ENCODE measurements at places on chromosomes 5 and 9.

DNA sequence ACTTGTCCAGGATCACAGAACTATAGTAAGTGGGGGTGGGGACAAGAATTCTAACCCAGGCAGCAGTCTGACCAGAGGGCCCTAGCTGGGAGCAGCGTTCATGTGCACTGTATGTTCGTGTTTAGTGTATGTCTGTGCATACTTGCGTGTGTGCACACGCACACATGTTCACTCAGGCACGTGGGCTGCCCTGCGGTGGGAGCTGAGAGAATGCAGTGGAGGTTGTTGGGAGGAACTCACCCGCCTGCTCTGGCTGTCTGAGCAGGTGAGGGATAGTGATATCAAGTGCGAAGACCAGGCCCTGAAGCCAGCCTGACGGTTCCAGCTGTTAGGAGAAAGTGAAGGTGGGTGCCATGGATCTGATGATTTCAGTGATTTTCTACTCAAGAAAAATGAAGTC lies 942 bp downstream of the DCANP1 start:
- DNase-seq: no peak

GRCh38 chr5:10653751-10654400 lies 90.0 kb downstream of the ANKRD33B start:
- DNase-seq: no peak

- no peak for DNase-seq
These were observed 220.5 kb downstream of the SLIT3 start for GRCh38 chr5:169080448-169080911.

GRCh38 chr5:15956622-15957021 lies 223.0 kb downstream of the MARCHF11 start:
- DNase-seq: no peak

- no peak for DNase-seq
These were observed 715.1 kb upstream of the ACO1 start for GRCh38 chr9:31669311-31669710.

GRCh38 chr9:125497906-125498305 lies 209.1 kb downstream of the MAPKAP1 start:
- no peak for DNase-seq

DNA sequence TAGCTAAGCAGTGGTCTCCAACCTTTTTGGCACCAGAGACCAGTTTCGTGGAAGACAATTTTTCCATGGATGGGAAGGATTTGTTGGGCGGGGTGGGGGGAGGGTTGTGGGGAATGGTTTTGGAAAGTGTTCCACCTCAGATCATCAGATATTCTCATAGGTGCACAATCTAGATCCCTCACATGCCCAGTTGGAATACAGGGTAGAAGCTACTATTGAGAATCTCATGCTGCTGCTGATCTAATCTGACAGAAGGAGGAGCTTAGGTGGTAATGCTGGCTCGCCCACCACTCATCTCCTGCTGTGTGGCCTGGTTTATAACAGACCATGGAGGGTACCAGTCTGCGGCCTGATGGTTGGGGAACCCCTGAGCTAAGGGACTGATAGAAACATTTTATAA lies 662.7 kb upstream of the RGMB start:
- DNase-seq: no peak

DNA sequence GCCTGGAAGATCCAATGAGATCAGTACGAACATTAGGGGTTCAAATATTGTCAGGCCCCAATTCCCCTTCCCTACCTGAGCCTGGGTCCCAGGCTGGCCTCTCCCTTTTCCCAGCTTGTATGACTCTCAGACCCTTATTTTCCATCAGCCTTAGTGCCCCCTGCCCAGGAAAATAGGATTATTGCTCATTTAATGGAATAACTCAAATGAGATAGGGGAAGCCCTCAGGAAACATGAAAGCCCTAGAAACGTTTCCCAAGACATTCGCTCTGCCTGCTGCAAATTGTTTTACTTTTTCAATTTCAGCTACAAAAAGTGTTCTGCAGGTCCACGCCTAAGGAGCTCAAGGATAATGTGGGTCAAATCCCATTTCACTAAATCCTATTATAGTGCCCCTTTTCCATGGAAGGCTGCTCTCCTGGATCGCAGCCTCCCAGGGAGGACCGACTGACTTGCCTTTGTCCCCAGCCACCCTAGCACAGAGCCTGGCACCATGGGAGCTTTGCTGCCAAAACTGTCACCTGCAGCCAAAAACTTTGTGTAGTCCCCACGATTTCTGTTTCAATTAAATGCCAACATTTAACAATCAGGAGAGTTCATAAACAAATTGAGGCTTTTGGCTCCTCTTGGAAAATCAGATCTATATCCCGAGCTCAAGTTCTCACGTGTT lies 46.9 kb downstream of the THOC3 start:
- no peak for DNase-seq

- DNase-seq: no peak
These were observed 21.2 kb downstream of the GADD45G start for GRCh38 chr9:89625721-89626687.

GRCh38 chr5:134604908-134605307 lies 27.7 kb downstream of the SAR1B start:
- DNase-seq: no peak

DNA sequence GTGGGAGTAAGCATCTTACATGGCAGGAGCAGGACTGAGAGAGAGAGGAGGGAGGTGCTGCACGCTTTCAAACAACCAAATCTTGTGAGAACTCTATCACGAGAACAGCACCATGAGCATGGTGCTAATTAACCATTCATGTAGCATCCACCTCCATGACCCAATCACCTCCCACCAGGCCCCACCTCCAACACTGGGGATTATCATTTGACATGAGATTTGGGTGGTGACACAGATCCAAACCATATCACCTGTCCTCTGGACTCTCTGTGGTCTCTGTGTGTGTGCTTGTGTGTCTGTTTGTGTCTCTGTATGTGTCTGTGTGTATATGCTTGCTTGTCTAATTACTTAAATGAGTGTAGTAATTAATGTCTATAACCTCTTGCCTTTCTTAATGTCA lies 31.1 kb downstream of the SEC61B start:
- no peak for DNase-seq

GRCh38 chr5:150109921-150110320 lies 23.6 kb upstream of the CSF1R start:
- peak; percentile 47 for DNase-seq

DNA sequence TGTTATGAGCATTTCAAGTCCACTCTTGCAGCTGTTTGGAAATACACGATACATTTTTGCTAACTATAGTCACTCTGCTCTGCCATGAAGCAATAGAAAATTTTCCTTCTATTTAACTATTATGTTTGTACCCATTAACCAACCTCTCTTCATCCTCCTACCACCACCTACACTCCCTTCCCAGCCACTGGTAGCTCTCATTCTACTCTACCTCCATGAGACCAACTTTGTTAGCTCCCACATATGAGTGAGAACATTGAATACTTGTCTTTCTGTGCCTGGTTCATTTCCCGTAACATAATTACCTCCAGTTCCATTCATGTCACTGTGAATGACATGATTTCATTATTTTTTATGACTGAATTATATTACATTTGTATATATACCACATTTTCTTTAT lies 505.9 kb upstream of the CCNG1 start:
- DNase-seq: no peak

DNA sequence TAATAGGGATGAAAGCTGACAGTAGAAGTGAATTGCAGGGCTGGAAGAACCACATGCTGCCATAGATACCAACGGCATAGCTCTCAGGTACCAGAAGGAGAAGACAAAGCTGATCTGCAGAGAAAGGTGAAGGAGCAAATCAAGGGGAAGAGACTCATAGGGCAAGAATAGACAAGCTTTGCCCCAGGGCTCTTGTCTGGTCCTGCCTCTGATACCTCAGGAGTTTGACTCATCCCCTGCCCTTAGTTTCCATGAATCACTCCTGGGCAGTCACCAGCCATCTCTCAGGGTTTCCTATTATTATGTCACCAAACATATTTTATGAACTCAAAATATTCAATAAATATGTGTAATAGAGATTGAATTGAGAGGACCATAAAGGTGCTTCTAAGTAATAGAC lies 800.9 kb downstream of the DNAH5 start:
- DNase-seq: no peak

DNA sequence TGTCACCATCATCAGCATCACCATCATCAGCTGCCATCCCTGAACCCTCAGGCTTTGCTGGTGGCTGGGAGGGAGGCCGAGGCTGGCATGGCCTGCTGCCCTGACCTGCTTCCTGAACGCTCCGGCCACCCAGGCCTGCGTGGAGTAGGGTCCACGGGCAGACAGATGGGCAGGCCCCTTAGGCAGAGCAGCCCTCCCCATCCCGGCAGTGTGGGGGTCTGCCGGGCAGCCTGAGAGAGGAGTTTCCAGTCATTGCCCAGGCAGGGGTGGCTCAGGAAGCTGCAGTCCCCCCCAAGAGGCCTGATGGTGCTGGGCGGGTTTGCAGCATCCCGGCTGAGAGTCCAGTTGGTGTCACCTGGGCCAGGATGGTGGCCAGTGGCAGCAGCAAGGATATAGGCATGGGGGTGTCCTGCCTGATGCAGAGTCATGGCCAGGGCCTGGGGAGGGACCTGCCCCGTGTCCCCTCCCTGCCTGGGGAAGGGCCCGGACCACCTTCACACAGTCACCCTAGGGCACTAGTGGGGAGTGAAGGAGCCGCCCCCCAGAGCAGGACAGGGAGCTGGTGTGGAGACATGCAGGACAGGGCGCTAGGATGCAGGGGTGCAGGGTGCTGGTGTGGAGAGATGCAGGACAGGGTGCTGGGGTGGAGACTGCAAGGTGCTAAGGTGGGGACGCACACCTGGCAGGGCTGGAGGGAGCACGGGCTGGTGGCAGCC lies 7.7 kb upstream of the EGFL7 start:
- DNase-seq: no peak

DNA sequence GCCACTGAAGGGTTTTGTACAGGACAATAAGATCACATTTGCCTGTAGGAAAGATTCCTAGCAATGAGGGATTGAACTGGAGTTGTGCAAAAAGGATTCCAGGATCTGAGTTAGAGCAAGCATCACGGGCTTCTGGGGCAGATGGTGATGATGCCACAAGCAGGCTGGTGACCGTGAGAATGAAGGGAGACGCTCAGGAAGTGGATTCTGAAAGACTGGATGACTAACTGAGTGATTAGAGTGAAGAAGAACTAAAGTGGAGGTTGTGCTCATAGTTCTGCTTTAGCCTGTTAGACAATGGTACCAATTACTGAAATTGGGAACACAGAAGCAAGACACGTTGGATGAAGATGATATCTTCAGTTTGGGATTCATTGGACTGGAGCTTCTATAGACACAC lies 168.2 kb downstream of the CD180 start:
- DNase-seq: no peak

- DNase-seq: no peak
These were observed 52.6 kb downstream of the SH3RF2 start for GRCh38 chr5:145988993-145989392.
